Umbilical cord (tissue), 2 donors: ENCODE measurements at places on chromosomes 13 and 19.

DNA sequence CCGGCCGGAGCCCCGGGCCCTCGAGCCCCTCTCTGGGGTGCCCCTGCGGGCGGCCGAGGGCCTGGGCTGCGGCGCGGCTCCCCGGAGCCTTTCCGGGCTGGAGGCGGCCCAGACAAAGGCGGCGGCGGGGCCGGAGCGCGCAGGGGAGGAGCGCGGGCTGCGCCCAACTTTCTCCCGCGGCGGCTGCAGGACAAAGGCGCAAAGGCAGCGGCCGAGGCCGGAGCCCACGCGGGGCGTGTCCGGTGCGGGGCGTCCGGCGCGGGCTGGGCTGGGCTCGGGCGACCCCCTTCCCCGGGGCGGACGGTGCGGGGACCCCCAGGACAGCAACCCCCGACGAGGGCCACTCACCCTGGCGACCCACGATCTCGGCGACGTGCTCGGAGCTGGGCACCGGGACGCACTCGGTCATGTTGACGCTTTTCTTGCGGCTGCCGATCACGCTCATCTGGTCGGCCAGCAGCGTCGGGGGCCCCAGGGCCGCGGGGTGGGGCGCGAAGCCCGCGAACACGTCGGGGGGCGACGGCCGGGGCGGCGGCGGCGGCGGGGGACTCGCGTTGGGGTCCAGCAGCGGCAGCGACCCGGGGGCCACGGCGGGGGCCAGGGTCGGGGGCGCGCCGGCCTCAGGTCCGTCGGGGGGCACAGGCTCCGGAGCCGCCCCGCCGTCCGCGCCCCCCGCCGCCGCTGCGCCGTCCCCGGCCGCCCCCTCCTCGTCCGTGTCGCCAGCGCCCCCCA lies 843 bp downstream of the MEX3D start:
- DNase-seq, result no peak

DNA sequence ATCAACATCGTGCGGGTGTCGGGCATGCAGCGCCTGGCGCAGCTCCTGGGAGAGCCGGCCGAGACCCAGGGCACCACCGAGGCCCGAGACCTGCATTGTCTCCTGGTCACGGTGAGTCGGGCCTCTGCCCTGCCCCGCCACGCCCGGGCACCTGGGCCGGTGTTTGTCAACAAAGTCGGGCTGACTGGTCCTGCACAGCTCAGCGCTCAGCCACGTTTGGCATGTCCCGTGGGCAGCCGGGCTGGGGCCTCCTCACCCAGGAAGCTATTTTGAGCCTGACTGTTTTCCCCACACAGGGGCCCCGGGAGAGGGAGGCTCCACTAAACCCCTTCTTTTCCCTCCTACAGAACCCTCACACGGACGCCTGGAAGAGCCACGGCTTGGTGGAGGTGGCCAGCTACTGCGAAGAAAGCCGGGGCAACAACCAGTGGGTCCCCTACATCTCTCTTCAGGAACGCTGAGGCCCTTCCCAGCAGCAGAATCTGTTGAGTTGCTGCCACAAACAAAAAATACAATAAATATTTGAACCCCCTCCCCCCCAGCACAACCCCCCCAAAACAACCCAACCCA lies 1.3 kb downstream of the GADD45B start:
- peak; percentile 59 for DNase-seq

DNA sequence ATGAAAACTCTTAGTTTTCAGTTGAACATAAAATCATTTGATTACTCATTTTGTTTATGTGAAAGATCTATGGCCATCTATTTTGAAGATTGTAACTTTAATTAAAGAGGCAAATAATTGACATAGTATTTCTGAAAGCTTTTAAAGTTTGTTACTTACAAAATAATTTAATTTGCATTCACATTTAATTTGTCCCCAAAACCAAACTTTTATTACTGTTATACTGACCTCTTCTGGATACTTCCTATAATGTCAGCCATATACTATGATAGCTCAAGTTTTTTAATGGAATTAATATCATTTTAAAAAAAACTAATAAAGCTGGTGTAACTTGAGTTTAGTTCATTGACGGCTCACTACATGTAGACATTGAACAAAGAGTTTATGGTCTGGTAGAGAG lies 4.9 kb upstream of the SGCG start:
- DNase-seq, result peak; percentile 1

DNA sequence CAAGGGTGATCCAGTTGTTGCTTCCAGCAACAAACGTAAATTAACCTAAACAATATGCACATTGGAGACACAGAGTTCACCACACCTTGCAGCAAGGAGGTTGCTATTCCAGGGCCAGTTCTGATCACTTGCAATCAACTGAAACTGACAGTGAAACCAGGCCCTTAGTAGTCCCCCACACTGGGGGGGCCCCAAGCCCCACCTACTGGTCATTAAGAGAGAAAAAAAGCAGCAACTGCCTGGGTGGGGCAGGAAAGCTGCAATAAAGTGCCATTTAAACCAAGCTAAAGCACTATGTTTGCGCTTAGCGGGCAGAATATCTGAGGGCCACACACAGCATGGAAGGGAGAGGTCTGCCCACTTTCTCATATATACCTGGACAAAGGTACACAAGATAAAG lies 51.5 kb downstream of the ATP7B start:
- DNase-seq, result no peak

DNA sequence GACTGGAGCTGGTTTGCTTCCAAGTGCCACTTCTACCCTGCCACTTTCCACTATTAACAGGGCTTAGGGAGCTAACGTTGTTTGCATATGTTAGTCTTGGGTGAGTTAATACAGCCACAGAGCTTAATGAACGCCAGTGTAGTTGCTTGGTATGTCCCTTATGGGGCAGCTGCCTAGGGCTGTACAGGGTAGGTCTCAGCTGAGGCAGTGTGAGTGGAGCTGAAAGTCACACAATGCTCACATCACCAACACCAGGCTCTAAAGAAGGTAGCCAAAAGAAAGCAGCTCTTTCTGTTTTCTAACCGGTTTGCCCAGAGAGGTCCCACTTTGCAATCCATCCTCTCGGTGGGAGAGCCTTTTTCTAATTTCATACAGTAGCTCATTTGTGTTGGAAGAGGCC lies 186.2 kb downstream of the RGCC start:
- no peak for DNase-seq

DNA sequence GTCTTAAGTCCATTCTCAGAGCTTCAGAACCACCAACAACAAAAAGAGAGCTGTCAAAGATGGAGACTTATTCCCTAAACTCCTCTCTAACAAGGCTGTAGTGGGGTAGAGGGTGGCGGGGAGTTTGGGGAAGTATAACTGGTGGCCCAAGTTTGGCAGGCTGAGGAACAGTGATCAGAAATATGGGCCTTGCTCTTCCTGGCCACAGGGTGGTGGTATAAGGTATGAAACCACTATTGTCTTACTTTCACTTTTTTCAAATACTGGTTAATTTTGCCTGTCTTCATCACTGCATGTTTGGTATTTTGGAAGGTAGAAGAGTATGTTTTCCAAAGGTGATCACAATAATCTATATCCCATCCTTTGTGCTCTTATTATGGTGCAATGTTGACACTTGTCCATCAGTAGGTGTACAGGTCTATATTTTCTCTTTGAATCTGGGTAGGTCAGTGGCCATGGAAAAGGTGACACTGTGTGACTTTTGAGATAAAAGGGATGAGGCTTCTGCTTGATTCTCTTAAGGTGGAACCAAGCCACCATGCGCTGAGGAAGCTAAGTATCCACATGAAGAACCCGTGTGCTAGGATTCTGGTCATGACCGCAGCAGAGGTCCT lies 23.2 kb upstream of the GPC5 start:
- DNase-seq, result no peak

DNA sequence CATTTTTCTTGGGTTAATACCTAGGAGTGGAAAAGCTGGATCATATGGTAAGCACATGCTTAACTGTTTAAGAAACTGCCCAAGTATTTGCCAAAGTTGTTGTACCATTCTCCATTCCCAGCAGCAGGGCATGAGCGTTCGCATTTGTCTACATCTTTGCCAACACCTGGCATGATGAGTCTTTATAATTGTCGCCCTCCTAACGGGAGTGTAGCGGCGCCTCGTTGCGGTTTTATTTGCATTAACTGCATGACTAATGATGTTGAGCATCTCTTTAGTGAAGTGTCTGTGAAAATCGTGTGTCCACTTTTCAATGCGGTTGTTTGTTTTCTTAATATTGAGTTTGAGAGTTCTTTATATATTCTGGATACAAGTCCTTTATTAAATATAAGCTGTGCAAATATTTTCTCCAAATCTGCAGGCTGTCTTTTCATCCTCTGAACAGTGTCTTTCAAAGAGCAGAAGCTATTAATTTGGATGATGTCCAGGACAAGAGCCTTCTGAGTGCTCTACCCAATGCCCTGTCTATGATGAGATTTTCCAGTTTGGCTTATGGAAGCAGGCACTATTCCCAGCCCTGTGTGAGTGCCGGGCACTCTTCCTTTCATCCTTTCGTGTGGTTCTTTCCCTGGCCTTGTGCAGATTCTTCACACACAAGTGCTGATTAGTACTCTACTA lies 202.0 kb downstream of the FOXO1 start:
- DNase-seq, result no peak
